Stimulated activated CD8-positive, alpha-beta memory T cell treated with anti-CD3 and anti-CD28 coated beads, Interleukin-7, amount 100 ng/mL, for 1 hour (primary cell): ENCODE measurements at places on chromosomes 3 and 15.

- no peak for DNase-seq
Measured at GRCh38 chr3:67401921-67402320, 252.5 kb downstream of the SUCLG2 start.

- DNase-seq, result no peak
Measured at GRCh38 chr3:170701696-170702678, 116.1 kb upstream of the SLC7A14 start.

- DNase-seq, result no peak
Measured at GRCh38 chr3:132161608-132162007, 126.8 kb upstream of the CPNE4 start.

GRCh38 chr3:143329567-143330211, 210.1 kb downstream of the CHST2 start:
- no peak for DNase-seq

DNA sequence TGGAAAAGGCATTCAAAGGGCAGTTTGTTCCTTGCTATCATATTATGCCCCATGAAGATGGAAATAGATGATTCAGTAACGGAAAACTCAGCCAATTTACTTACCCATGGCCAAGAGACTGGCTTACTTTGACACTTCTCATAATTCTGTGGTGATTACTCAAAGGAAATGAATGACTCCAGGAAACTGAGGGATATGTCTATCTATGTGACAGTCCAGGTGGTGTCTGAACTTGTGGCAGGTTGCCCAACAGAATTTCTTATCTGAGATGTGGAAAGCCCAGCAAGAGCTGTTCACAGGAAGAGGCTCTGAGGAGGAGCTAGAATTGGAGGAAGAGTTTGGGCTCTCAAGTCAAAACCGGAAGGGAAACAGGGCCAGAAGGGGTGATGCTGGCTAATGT, 91.2 kb downstream of the KCNAB1 start:
- no peak for DNase-seq

GRCh38 chr3:133042778-133043177, 4.6 kb downstream of the TMEM108 start:
- no peak for DNase-seq

GRCh38 chr3:52366527-52366926, 50.4 kb downstream of the DNAH1 start:
- no peak for DNase-seq

DNA sequence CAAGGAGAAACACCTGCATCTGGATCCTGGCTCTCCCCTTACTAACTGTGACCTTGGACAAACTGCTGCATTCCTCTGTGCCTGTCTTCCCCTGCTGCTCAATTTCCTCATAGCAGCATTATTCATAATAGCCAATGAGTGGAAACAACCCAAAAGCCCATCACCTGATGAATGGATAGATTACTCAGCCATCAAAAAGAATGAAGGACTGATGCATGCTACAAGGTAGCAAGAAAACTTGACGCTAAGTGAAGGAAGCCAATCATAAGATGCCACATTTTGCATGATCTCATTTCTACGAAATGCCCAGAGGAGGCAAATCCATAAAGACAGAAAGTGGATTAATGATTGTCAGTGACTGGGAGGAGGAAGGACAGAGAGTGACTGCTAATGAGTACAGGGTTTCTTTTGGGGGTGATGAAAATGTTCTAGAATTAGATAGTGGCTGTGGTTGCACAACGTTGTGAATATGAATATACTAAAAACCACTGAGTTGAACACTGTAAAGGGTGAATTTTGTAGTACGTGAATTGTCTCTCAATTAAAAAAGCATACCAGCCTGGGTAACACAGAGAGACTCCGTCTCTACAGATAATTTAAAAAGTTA, 11.2 kb downstream of the IGDCC4 start:
- no peak for DNase-seq

DNA sequence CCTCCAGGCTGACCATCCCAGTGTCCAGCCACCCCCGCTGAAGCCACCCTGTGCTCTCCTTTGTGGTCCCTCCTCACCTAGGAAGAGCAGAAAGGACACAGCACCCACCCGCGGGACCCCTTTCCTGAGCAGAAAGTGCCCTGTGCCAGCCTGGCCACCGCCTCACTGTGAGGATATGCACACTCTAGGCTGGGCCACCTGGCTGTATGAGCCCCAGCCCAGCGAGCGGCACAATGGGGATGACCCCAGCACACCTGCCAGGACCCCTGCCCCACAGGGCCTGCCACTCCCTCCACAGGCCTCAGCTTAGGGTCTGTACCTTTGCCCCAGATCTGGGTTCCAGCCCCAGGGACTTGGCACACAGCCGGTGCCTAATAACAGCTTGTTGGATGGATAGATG, 47.9 kb upstream of the FURIN start:
- no peak for DNase-seq

DNA sequence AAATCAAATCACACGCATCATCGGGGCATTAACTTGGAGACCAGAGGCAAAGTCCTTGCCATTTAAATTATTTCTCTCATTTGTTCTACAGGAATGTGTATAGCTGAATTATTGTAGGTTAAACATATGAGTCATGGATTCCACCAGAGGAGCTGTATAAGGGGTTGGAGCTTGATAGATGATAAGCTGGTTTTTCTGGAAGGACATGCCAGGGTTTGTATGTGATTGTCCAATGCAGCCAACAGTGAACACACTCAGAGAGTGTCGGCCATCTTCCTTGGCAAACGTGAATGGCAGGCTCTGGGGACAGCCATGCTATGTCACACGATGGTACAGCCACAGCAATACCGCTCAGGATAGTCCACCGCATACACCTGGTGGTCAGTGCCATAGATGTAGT, 25.1 kb downstream of the SSUH2 start:
- DNase-seq, result no peak

- DNase-seq, result no peak
Measured at GRCh38 chr3:141239511-141240281, 8.1 kb downstream of the PXYLP1 start.

DNA sequence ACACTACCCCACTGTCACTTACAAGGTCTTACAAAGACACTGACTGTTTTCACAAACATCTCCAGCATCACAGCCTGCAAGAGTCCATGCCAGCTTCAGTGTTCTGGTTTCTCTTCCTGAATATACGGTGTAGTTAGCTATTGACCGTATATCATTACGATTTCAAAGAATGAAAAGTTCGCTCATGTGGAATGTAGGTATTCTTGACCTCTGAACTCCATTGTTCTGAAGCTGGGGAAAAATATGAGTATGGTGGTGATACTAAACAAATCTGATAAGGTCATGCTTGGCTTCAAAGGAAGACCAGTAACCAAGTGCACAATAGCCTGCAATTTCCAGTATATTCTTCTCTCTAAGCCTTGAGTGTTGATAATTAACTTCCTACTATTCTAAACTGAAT, 315.7 kb upstream of the WNT5A start:
- no peak for DNase-seq

- DNase-seq, result no peak
Measured at GRCh38 chr15:24752354-24752753, 76.8 kb downstream of the NPAP1 start.

DNA sequence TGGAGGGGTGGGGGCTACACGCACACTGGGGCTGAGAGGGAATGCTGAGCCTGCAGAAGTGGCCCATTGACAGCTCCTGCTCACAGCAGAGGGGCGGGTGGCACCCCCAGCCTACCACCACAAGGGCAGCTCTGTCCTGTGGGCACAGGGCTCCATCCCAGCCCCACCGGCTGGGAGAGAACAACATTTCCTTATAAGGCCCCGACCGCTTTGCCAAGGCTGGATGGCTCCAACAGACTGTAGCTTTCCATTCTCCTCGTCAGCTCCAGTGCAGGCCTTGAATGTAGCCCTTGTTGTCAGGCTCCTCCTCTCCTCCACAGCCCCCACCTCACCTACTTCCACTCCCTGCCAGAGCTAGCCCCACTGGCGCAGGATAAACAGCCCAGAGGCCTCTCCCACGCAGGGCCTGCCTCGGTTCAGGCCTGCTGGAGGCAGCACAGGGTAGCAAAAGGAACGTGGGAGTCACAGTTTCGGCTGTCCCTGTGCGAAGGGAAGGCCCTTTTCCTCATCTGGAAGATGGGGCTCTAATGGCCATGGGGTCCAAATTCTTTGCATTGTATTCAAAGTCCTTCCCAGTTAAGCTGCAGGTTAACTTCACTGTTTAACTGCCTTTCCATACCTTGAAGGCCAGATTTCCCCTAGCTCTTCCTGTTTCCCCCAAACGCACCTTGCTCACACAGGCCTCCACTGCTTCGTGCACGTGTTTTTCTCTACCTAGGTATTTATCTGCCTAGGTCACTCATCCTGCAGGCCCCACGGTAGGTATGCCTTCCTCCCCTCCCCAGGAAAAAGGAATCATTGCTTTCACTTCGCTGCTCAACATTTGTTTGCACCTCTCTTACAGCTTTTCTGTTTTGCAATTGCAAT, 101.6 kb upstream of the LPP start:
- DNase-seq, result no peak

GRCh38 chr3:42556089-42556632, 25.6 kb downstream of the SEC22C start:
- DNase-seq, result no peak

- DNase-seq, result no peak
Measured at GRCh38 chr15:90419206-90419605, 31.2 kb downstream of the IQGAP1 start.

GRCh38 chr3:4645468-4645867, 152.3 kb downstream of the ITPR1 start:
- DNase-seq, result no peak

GRCh38 chr3:13120928-13121552, 47.8 kb upstream of the IQSEC1 start:
- no peak for DNase-seq

- DNase-seq, result no peak
Measured at GRCh38 chr15:28106294-28107110, 7.4 kb upstream of the OCA2 start.

- DNase-seq, result no peak
Measured at GRCh38 chr3:10964537-10965167, 27.9 kb upstream of the SLC6A1 start.

- no peak for DNase-seq
Measured at GRCh38 chr15:43913941-43914340, 87.1 kb downstream of the WDR76 start.

- no peak for DNase-seq
Measured at GRCh38 chr3:114401346-114401745, 107.5 kb downstream of the TIGIT start.

DNA sequence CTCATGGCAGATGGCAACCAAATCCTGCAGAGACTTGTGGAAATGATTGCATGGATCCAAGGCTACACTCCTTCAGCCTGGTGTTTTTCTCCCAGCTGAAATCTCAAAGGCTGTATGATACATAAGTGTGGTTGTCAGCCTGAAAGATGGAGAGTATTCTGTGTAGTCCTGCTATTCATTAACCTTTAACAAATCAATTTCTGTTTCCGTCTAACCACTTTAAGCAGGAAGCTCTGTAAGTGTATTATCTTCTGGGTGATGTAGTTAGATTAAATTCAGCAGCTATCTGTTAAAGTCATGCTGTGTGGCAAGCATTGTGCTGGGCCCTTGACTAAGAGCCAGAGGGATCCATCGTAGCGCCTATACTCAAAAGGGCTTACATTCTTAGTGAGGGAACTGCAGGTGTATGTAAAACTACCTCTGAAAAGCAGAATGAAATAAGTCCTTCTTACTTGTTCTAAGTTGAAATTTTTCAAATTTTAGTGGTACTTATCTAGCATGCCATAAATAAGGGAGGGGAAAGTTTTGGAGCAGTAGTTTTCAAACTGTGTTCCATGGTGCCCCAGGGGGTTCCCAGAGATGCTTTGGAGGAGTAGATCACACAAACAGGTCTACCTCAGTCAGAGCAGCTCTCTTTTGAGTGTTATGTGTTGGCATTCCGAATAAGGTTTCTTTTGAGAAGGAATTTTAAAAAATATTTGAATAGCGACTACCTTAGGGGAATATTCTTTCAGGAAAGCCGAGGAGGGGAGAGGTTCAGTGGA, 28.9 kb downstream of the HACD3 start:
- DNase-seq, result no peak

- no peak for DNase-seq
Measured at GRCh38 chr3:178558637-178559036, 22.4 kb downstream of the KCNMB2 start.

- no peak for DNase-seq
Measured at GRCh38 chr15:63893866-63894661, 60.3 kb upstream of the HERC1 start.

DNA sequence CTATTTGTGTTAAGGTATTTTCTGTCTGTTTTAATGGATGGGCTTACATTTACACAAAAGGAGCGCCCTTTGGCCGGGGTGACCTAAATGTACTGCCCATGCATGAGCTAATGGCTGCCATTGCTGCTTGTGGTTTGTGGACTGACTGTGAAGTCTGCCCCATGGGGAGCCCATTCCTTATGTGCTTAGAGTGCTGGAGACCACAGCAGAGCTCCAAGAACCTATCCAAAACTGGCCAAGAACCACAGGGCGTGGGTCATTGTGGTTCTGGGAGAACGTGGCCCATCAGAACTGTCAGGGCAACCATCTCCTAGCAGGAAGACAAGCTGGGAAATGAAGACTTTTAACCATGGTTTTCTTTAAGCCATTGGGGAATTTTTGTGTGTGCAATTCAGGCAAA, 105.3 kb downstream of the CHDH start:
- no peak for DNase-seq

DNA sequence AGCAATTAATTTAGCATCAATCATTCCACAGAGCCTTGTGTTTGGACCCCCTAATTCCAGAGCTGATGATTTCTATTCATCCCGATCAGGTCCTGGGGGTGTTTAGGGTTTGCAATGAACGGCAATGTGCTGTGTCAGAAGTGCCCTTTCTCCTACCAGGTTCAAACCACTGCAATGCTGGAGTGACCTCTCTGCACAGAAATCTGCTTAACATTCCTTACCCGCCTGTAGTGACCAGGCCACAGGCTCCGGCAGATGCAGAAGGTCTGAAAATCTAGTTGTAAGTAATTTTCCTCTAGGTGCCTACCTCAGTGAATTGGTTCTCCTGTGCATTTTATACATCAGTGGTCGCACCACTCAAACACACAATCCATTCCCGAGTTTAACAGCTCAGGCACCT, 725.3 kb upstream of the CFAP20DC start:
- DNase-seq, result no peak

DNA sequence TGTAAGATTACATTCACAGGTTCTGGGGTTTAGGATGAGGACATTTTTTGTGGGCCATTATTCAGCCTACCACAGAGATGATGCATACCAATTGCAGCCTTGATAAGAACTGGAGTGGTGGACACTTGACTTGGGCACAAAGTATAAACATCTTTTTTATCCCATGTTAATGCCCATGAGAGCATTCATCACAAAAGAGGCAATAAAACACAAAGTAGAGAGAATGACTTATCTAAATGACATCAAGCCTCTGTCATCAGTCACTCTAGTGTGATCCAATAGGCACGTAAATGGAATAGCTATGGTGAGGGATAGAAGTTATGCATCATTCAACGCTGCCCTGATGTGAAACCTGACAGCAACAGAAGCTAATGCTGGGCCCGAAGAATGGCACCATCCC, 25.8 kb downstream of the VEPH1 start:
- DNase-seq, result no peak
